ENCODE measurements at places on chromosomes 4 and X.

- no peak for DNase-seq
Measured at GRCh38 chr4:56739066-56739777, 58.1 kb upstream of the HOPX start.

DNA sequence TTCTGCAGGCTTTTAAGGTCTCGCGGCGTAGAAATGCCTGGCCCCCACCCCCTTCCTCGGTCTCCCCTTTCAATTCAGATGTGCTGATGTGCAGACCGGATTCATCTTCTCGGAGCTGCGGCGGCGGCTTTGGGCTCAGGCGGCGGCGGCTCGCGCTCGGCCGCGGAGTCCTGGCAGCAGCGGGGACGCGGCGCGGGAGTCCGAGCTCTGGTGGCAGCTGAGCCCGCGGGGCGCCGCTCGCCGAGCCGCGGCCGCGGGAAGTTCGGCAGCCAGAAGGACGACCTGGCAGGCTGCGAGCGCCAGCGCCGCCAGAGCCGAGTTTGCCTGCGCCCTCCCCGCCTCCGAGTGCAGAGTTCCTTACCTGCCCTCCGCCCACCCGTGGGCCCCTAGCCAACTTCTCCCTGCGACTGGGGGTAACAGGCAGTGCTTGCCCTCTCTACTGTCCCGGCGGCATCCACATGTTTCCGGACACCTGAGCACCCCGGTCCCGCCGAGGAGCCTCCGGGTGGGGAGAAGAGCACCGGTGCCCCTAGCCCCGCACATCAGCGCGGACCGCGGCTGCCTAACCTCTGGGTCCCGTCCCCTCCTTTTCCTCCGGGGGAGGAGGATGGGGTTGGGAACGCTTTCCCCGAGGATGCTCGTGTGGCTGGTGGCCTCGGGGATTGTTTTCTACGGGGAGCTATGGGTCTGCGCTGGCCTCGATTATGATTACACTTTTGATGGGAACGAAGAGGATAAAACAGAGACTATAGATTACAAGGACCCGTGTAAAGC is 448 bp downstream of the TLL1 start:
- no peak for DNase-seq

DNA sequence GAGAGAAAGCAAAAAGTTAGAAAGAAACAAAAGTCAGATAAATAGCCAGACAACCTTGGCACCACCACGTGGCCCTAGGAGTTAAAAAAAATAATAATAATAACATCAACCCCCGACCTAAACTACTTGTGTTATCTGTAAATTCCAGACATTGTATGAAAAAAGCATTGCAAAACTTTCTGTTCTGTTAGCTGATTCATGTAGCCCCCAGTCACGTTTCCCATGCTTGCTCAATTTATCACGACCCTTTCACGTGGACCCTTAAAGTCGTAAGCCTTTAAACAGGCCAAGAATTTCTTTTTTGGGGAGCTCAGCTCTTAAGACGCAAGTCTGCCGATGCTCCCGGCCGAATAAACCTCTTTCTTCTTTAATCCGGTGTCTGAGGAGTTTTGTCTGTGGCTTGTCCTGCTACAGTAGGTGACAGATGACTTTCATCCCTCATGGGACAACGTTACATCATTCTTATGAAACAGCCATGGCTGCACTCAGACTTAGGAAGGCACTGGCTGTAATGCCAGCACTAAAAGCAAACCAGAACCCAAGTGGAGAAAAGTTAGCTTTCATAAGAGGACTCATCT is 520 bp downstream of the ACOX3 start:
- DNase-seq: no peak

- no peak for DNase-seq
Measured at GRCh38 chr4:29983890-29984289, 736.3 kb upstream of the PCDH7 start.

DNA sequence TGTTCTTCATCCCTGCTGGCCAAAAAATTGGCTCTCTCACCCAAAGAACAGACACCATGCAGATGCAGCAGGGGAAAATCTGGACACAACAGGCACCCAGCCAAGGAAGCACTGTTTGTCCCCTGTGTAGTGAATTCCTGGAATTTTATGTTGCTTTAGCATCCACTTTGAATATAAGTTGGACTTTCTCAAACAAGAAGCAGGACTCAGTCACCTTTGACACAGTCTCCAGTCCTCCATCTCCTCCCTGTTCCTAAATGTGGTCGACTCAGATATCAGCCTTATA is 11.8 kb downstream of the ZNF182 start:
- DNase-seq: no peak

DNA sequence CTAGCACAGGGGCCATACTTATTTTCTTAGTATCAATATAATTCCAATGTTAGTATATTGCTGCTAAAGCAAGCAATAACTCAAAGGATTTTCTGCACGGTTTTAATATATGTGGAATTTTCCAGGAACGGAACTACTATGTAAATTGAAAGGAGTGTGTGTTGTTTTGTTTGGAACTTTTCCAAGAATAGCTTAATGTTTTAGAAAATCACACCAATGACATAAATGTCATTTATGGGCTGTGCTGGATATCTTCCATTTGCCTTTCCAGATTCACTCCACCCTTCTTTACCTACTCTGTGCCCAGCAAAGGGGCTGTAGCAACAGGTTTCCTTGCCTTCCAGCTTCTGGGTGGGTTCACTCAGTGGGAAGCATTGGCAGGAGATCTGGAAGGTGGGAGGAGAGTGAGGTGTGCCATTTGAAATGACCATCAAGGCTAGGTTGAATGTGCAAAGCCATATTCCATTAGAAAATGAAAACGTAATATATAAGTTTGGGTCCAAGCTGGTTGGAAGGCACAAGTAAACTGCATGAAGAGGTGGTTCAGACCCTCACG is 25.2 kb upstream of the ZFX start:
- DNase-seq: no peak

GRCh38 chr4:77877771-77878565 is 15.3 kb downstream of the MRPL1 start:
- no peak for DNase-seq

- DNase-seq: no peak
Measured at GRCh38 chr4:28621591-28621990, 1761.0 kb downstream of the STIM2 start.

GRCh38 chr4:61293707-61294400 is 93.7 kb downstream of the ADGRL3 start:
- no peak for DNase-seq

- no peak for DNase-seq
Measured at GRCh38 chrX:22634751-22635150, 362.0 kb downstream of the CBLL2 start.

- no peak for DNase-seq
Measured at GRCh38 chrX:39820938-39821708, 276.6 kb downstream of the BCOR start.

- no peak for DNase-seq
Measured at GRCh38 chrX:287670-288069, 6.5 kb downstream of the PLCXD1 start.

DNA sequence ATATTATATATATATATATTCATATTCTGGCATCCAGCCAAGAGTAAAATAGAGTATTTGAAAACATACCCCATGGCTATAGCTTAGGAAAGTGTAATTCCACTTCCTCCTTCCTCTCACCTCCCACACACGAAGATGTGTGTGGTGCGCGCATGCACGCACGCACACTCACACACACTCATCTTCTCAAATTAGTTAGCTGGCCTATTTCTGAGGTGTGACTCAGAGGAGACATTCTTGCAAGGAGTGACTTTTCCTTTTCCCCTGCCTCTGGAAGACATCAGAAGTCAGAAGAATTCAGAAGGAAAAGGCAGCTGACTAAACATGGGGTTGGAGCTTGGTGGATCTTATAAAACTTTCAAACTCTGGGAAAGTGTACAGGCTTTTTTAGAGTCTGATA is 8.8 kb downstream of the ENPEP start:
- DNase-seq: no peak

- no peak for DNase-seq
Measured at GRCh38 chrX:63349307-63349706, 1.8 kb downstream of the SPIN4 start.

GRCh38 chr4:127601029-127601428 is 31.7 kb upstream of the INTU start:
- no peak for DNase-seq

- no peak for DNase-seq
Measured at GRCh38 chrX:153321381-153322124, at the start of gene PNMA6F. Gene PNMA6F (minus strand): TSS chrX:153321767. CDS start chrX:153320674, 1,093 bp downstream.

DNA sequence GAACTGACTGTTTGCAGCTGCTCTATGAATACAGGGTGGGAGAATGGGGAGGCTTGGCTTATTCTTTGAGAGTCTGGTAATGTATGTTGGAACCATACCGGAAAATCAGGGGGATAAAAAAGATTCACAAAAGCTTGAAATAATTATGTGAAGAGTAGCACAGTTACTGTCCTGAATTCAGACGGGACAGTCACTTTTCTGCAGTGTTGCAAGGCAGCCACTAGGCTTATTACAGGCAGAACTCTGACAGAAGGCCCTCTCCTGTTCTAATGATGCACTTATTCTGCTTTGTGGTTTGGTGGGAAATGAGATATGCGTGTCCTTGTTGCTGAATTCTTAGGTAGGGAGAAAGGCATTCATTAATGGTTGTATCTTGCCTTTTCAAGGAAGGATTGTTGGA is 37.2 kb downstream of the GUCY1B1 start:
- DNase-seq: no peak

DNA sequence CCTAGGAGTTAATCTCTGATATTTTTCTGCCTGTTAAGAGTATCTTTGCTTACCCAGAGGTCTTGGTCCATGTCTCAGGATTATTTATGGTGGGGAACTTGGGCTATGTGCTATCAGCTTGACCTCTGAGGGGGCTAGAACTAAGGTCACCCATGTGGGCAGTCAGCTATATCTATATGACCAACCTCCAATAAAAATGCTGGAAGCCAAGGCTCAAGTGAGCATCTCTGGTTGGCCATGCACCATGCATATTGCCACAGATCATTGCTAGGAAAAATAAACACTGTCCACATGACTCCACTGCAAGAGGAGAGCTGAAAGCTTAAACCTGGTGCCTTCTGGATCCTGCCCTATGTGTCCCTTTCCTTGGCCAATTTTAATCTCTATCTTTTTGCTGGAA is 196.5 kb upstream of the SLC7A11 start:
- DNase-seq: no peak

- no peak for DNase-seq
Measured at GRCh38 chr4:182231496-182231895, 11.7 kb upstream of the TENM3 start.

- DNase-seq: no peak
Measured at GRCh38 chr4:57865264-57865663, 755.1 kb upstream of the IGFBP7 start.

DNA sequence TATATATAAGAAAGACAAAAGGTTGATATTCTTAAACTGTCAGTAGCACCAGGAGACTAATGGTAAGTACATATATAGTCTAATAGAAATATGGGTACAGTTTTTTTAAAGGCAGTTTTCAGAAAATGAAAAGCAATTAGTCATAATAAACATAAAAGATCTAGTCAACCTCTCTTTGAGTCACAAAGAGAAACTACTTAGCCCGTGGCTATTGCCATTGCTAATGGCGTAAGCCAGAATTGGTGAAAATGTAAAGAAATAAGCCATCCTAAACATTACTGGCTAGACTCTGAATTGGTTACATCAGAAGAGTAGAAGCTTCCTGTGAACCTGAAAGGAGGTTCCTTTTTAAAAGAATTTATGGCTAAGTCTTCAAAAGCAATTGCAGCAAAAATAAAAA is 668.7 kb upstream of the CPEB2 start:
- no peak for DNase-seq

DNA sequence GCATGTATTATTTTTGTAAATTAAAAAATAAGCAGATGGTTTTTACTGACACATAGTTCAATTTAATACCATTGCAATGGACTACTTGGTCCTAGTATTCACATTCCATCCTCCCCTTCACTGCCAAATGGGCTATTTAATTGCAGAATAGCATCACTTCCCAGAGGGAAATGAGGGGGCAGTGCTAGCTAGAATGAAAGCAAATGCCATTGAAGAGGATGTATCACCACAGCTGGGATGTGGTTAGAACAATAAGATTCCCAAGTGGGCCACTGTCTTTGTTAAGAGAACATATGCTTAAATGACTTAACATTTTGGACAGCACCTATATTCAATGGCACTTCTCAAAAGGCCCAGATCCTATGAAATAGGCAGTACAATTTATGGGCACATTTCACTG is 224.7 kb downstream of the RBMX2 start:
- DNase-seq: no peak

Data from cortex of kidney (tissue), 1 donor.